Small intestine (tissue), 16 donors: ENCODE measurements at places on chromosomes 11 and 22. TPM values are rescaled to one million over a fixed set of nuclear protein-coding genes. Genes with fewer than 3 reads are reported as not detected.

- peak; percentile 77 for DNase-seq
Observed at GRCh38 chr22:35733791-35734516, 16.3 kb downstream of the APOL5 start.

ACTN3 gene
- not detected for polyA plus RNA-seq

DNA sequence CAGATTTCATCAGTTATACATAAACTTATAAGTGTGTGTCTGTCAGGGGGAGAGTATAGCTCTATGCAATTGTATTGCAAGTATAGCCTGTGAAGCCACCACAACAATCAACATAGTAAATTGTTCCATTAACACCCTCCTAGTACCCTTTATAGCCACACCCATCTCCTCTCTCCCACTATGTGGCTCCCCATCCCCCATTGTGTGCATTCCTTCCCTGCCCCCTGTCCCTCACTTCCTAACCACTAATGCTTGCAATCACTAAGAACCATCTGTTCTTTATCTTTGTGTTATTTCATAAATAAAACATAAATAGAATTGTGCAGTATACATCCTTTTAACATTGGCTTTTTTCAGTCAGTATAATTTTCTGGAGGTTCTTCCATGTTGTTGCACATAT, 83.1 kb upstream of the SLC5A12 start:
- DNase-seq, result no peak

DNA sequence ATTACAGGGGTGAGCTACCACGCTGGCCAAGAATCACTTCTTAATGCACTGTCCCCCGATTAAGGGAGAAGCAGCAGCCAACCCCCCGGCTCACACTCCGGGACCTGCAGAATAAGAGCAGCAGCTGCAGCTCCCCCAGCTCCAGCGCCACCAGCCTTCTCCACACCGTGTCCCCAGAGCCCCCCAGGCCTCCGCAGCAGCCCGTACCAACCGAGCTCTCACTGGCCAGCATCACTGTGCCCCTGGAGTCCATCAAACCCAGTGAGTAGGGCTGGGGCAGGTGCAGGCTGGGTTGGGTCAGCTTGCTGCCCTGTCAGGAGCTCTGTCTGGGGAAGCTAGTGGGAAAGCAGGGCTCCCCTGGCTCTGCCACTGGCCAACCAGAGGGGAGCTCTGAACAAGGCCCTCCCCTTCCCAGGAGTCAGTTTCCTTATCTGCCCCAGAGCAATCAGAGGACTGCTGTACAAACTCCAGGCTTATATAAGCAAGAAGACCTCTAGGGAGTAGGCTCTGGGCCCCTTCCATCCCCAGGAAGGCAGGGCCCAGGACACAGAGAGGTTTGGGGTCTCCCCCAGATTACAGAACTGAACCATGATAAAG, 8.5 kb upstream of the SH3BP1 start:
- peak; percentile 86 for DNase-seq

DNA sequence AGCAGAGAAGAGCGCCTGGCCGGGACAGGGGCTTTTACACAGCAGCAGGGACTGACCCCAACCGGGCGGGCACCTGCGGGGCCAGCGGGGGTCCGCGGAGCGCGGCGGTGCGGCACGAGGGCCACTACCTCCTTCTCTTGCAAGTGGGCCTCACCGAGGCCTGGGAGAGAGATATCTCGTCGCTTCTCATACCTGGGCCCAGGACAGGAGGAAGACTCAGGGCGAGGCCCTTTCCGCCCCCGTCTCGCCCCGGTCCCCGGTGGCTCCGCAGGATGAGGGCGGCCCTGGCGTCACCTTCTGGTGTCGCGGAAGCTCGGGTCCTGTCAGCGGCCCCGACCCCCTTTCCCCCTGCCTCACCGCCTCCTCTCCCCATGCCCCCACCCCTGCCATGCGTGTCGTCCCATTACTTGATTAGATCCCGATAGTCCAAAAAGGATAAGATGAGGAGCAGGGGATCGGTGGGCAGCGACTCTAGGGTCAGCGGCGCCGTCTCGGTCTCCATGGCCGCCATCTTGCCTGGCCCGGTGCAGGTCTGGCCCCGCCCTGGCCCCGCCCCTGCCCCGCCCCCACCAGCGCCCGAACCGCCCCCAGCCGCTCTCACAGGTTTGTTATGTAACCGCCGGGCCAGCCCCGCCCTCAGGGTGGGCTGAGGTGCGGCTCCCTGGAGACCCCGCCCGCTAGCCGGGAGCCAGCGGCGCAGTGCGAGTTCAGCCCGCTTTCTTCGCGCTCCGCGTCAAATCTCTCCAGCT, at the start of gene FBXO3:
Gene FBXO3 (minus strand): TSS at position 534 of the 749 bp plus-strand sequence. CDS start 23 bp downstream, at position 511.
- DNase-seq, result peak; percentile 88

DNA sequence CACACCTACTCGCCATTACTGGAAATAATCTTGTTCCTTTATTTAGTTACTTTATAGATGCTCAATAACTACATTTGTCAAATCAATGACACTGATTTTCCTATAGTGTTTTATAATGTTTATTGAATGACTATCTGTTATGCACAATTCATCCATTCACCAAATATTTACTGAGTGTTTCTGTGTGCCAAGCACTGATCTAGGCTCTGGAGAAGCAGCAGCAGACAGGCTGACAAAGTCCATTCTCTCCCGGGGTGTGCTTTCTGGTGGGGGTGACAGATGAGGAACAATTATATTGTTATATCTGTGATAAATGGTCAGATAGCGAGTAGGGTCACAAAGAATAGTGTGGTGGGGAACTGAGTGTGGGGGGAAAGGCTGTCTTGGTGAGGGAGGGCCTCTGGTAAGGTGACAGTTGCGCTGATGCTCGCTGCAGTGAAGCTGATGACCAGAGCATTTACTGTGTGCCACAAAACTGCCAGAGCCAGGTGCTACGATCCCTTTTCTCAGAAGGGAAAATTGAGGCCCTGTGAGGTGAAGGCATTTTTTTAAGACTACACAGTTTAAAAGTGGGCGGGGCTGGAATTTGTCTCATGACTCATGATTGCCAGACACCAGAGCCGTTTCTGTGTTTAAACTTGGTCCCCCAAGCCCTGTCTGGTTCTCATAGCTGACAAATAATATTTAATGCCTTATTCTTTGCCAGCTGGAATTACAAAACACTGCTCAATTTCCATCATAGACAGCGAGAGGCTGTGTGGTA, 10.2 kb downstream of the PACS1 start:
- DNase-seq, result peak; percentile 56

- DNase-seq, result peak; percentile 89
Observed at GRCh38 chr22:36386900-36387708, 663 bp downstream of the MYH9 start.

GRCh38 chr11:58928107-58928499, 11.2 kb upstream of the GLYATL1 start:
- DNase-seq, result peak; percentile 76

C22orf42 gene
- 0.09 TPM for polyA plus RNA-seq

KDM4D gene
- polyA plus RNA-seq, result 0.49 TPM

GRCh38 chr11:126782810-126783209, 217.8 kb downstream of the KIRREL3 start:
- DNase-seq, result no peak

DNA sequence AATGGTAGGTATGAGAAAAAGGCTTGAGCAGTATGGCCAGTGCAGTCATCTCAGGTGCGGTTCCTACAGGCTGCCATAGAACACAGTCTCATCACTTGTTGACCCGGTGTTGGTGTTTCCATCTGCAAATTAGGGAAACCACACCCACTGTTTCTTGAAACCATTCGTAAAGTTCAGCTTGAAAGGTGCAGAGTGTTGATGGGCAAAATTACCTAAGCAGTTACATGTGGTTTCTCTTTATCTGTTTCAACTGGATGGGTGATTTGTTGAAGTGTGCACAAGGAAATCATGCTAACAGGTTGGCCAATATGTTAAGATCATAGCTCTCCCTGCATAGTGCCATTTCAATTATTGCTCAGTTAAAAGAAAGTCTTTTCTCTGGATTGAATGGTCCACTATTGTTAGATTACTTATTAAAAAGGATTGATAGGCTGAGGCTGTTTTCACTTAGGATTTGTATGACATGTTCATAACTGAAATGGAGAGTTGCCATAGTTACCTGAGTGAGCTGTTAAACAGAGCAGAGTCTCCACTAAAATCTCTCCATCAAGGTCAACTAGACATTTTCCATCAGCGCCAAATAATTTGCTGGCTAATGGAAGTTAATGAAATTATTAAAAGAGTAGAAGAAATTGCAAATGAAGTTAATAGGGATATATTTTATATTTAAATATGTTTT, 203.1 kb upstream of the MTMR2 start:
- no peak for DNase-seq

DNA sequence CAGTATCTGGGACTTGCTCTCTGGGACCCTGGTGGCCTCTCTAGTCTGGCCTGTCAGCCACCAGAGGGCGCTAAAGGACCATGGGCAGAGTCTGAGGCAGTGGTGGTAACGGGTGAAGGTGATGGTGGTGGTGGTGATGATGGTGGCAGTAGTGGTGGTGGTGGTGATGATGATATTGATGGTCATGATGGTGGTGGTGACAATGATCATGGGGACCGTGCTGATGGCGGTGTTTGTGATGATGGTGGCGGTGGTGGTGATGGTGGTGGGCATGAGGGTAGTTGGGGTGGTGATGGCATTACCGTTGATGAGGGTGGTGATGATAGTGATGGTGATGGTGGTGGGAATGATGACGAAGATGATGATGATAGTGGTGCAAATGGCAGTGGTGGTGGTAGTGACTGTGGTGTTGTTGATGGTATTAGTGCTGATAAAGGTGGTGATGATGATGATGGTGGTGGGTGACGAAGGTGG, 16.0 kb downstream of the TRPM5 start:
- DNase-seq, result peak; percentile 83

DNA sequence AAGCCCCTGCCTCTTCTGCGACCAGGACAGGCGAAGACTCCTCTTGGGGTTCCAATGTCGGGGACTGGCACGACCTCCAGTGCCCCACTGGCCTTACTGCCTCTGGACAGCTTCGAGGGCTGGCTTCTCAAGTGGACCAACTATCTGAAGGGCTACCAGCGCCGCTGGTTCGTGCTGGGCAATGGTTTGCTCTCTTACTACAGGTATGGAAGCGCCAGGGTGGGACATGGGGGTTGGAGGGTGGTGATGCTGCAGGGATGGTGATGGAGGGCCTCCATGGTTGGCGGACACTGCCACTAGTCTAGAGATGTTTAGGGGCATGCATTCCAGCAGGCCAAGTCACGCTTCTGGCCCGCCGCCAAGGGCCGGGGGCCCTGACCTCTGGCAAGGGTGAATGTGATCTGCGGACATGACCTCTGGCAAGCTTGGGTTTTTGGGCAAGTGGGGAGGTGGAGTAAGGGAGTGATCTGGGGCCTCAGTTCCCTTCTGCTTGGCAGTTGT, 727 bp downstream of the OSBP2 start:
- no peak for DNase-seq

DNA sequence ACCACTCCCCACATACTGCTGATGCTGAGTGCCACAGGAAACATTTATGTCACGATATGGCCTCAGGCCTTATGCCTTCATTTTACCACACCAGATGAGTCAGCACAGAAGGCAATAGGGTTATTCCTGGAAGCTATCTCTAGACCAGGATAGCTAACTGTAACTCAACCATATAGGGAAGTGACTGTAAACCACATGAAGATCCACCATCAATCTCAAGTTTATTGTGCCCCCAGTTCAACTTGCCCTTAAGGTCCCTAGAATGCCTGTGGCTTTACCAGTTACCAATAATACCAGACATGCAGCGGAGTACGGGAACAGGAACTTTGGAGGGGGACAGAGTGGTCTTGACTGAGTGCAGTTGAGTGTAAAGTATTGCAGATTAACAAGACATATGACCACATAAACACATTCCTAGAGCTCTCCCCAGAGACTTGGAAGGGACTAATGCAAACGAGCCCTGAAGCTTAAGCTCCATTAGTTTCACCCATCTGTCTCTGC, 180.9 kb downstream of the KIF18A start:
- no peak for DNase-seq

ARHGAP8 gene
- polyA plus RNA-seq, result 20.3 TPM

KMT5B gene
- polyA plus RNA-seq, result 17.3 TPM

- DNase-seq, result peak; percentile 94
Observed at GRCh38 chr11:27234043-27234668, 128.9 kb downstream of the CCDC34 start.

LRRC4C gene
- 1.4 TPM for polyA plus RNA-seq

UPK3A gene
- polyA plus RNA-seq, result 0.36 TPM

DNA sequence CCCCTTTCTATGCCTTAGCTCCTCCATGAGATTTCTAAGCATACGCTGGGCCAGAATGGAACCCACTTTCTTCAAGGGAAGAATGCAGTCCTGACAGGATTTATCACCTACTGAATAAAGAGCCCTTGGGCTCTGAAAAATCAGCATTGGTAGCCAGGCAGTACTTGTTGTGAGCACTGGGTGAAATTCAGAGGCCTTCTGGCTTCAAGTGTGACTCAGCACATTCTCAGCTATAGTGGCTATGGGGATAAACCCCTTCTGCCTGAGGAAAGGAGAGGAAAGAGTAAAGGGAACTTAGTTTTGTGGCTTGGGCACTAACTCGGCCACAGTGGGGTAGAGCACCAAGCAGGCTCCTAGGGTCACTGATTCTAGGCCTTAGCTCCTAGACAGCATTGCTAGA, 574.8 kb downstream of the JRKL start:
- no peak for DNase-seq

GRCh38 chr11:44559207-44559939, 6.1 kb upstream of the CD82 start:
- peak; percentile 40 for DNase-seq

DNA sequence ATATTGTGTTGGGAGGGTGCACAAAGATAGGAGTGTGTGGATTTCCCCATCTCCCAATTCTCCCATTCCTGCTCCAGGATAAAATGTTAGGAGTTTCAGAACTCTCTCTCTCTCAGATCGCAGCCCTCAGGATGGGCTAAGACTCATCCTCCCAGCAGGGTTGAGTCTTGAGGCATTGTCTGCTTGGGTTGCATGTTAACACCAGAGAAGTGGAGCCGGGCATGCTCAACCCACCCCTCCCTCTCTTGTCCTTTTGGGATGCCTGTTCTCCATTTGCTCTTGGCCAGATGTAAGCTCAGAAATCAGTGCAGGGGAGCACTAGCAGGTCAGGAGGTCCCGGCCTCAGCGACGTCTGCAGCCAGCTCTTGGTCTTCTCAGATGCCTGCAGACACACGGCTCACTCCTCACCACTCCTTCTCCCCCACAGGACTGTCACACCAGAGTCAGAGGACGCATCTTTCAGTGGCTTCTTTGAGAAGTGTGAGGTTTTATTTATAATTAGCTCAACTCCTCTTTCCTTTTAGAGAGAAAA, 1456.5 kb downstream of the TBC1D22A start:
- no peak for DNase-seq

GRCh38 chr11:23732026-23732425, 764.8 kb upstream of the LUZP2 start:
- DNase-seq, result no peak

- DNase-seq, result no peak
Observed at GRCh38 chr11:94781837-94782236, 13.7 kb downstream of the AMOTL1 start.

TMEM191B gene
- 3.6 TPM for polyA plus RNA-seq

RASD2 gene
- polyA plus RNA-seq, result 1.6 TPM

LMO2 gene
- polyA plus RNA-seq, result 27.5 TPM
